ENCODE measurements at places on chromosomes 16 and 17.

DNA sequence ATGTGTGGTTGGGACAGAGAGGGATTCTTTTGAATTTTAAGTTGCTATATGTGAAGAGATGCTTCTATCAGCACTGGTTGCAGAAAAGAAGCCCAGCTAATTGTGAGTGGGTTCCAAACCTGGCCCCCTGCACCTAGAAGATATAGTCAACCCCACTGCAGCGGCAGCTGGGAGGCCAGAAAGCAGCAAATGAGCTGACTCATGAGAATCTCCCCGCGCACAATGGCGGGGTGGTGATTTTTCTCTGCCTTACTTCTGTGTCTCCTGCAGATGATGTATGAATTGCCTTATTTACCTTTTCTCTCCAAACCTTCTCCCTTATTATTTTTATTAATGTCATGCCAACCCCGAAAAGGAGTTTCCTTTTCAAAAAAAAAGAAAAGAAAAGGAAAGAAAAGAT is 89.7 kb downstream of the MAF start:
- DNase-seq: no peak

DNA sequence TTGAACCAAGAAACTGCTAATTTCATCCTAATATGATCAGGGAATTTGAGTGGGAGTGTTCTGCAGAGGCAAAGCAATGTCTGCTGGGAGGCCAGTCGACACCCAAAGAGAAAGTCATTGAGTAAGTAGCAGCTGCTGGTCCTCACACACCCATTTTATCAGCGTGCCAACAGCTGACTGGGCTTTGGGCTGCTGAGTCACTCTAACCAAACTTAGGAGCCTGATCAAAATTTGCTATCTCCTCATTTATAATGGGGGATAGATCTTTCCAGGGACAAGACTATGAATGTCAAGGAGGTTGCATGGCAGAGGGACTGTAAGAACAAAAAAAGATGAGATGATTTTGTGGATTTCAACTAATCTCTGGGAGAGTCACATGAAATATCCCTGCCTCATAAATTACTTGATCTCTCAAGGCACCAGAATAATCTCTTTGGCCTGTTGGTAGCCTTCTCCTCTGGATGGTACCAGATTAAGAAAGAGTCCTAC is 32.9 kb downstream of the CPSF4L start:
- DNase-seq: no peak

GRCh38 chr16:64865069-64865696 is 256.7 kb downstream of the CDH11 start:
- no peak for DNase-seq

DNA sequence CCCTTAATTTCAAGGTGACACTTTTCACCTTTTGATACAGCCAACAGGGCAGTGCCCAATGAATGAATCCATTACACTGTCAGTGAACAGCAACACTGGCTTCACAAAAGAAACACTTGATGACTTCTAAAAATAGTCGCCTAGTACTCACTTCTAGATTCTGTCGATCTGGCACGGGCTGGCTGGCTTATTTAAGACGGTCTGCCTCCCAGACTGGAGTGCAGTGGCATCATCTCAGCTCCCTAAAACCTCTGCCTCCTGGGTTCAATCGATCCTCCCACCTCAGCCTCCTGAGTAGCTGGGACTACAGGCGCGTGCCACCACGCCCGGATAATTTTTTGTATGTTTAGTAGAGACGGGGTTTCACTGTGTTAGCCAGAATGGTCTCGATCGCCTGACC is 1.9 kb downstream of the NDUFAB1 start:
- DNase-seq: no peak

- no peak for DNase-seq
Measured at GRCh38 chr16:89034971-89035668, 58.1 kb upstream of the CBFA2T3 start.

GRCh38 chr17:42773290-42774035 is at the start of gene VPS25:
VPS25 (plus strand) TSS chr17:42773449; CDS start chr17:42773476, 27 bp downstream.
- no peak for DNase-seq

All from cerebellar nuclear complex (tissue), 1 donor.